Left colon (tissue), 2 donors: ENCODE measurements at places on chromosomes 2 and 18. TPM values are rescaled to one million over a fixed set of nuclear protein-coding genes. Genes with fewer than 3 reads are reported as not detected.

Gene DSG4
- total RNA-seq, result 0.12 TPM

Gene VWC2L
- total RNA-seq, result not detected

Gene MC5R
- total RNA-seq, result not detected

Gene TMEM214
- 89.7 TPM for total RNA-seq

Gene OBSL1
- total RNA-seq, result 11.9 TPM

Gene SCN7A
- total RNA-seq, result 10.0 TPM

Gene NPPC
- not detected for total RNA-seq

Gene SULT1C4
- total RNA-seq, result 0.46 TPM

Gene RFTN2
- total RNA-seq, result 3.0 TPM

Gene CRYBA2
- 4.1 TPM for total RNA-seq

Gene REG3G
- total RNA-seq, result not detected

Gene INPP5D
- 6.6 TPM for total RNA-seq

Gene VWA3B
- total RNA-seq, result 3.9 TPM
